ENCODE measurements at places on chromosomes 16 and 17.

GRCh38 chr17:56031636-56032035, 121.6 kb upstream of the ANKFN1 start:
- no peak for DNase-seq

GRCh38 chr17:82297280-82297713, 20.1 kb downstream of the CD7 start:
- DNase-seq: no peak

DNA sequence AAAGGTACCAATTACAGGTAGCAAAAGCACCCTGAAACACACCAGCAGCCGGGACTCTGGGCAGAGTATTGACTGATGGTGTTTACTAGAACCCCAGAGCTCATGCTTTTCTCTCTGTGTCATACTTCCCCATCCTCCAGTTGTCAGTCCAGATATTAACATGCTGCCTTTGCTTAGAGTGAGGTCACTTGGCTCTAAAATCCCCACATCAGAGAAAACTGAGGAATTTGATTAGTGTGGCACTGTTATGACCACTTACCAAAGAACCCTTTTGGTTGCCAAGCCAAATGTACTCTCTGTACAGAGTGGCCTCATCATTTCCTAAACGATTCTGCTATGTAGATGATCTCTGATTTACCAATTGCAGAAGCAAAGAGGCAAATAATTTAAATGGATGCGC, 80.4 kb downstream of the ABCC12 start:
- no peak for DNase-seq

GRCh38 chr16:88651276-88651988, 579 bp upstream of the CYBA start:
- no peak for DNase-seq

- DNase-seq: no peak
These were observed 41.1 kb upstream of the KLHDC4 start for GRCh38 chr16:87806641-87807546.

DNA sequence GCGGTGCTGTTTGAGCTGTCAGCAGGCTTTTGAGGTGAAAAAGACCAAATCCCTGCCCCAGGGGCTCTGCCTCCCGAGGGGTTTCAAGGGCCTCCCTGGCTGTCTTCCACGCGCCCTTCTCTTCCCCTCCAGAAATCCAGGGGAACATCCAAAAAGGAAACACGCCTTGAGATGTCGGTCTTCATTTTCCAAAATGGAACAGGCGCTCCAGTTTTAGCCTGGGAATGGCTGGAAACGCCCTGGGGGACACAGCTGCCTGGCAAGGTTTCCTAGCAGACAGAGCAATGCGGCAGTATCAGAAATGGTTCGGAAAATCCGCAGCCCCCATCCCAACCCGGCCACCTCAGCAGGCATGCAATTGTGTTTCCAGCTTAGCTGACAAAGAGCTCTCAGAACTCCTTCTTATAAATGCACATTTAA, 16.6 kb upstream of the LITAF start:
- DNase-seq: no peak

- no peak for DNase-seq
These were observed 71.3 kb downstream of the SOX9 start for GRCh38 chr17:72191921-72192799.

GRCh38 chr16:68234188-68235107, 1.5 kb downstream of the ESRP2 start:
- DNase-seq: no peak

Measured in NCI-H187 treated with DMSO at 0.1 percent for 48 hours (cell line).